K562 (cell line): ENCODE measurements at places on chromosomes 11 and 22. TPM values are rescaled to one million over a fixed set of nuclear protein-coding genes. Genes with fewer than 3 reads are reported as not detected.

The YAP1 gene
- polyA plus RNA-seq = not detected in 2 replicates

DNA sequence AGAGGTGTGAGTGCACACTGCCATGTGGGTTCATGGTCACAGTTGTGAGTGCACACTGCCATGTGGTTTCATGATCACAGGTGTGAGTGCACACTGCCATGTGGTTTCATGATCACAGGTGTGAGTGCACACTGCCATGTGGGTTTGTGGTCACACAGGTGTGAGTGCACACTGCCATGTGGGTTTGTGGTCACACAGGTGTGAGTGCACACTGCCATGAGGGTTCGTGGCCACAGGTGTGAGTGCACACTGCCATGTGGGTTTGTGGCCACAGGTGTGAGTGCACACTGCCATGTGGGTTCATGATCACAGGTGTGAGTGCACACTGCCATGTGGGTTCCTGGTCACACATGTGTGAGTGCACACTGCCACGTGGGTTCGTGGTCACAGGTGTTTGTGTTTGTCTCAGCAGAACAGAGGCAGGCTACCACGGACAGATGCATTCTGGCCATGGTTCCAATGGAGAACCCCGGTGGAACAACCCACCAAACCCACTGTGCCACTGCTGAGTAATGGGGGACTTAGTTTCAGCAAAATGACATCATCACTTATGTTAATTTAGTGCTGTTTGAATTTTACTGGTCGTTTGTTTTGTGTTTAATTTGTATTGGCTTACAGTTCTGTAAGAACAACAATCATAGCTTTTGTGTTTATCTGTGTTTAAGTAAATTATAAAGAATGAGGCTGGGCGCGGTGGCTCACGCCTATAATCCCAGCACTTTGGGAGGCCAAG, 57.2 kb downstream of the RPS6KA4 start:
- H3K36me3 ChIP-seq = no peaks in the 10 kb centered on the region
- H3K4me3 ChIP-seq = no peak overlapping the region
- DNase-seq = no peak

GRCh38 chr11:118791111-118791960, at the start of gene DDX6:
Gene DDX6 (minus strand): TSS chr11:118791164. CDS start chr11:118786251, 4,913 bp downstream.
- peak within 1 kb of the TSS; percentile 90 for H3K4me3 ChIP-seq
- peak within 1 kb of the TSS; percentile 96 for H3K27ac ChIP-seq
- no peaks in the 10 kb centered on the region for H3K27me3 ChIP-seq
- H3K36me3 ChIP-seq = peaks cover 9% of the 10 kb centered on the region; the same call in 1 of the 3 replicates
- H3K4me1 ChIP-seq = peaks cover 18% of the 10 kb centered on the region

GRCh38 chr11:73664877-73665276, 18.5 kb downstream of the PLEKHB1 start:
- H3K4me1 ChIP-seq = peaks cover 6% of the 10 kb centered on the region; the same call in 2 of the 3 replicates
- H3K36me3 ChIP-seq = no peaks in the 10 kb centered on the region
- no peak overlapping the region for H3K4me3 ChIP-seq
- H3K27me3 ChIP-seq = no peaks in the 10 kb centered on the region
- DNase-seq = no peak

DNA sequence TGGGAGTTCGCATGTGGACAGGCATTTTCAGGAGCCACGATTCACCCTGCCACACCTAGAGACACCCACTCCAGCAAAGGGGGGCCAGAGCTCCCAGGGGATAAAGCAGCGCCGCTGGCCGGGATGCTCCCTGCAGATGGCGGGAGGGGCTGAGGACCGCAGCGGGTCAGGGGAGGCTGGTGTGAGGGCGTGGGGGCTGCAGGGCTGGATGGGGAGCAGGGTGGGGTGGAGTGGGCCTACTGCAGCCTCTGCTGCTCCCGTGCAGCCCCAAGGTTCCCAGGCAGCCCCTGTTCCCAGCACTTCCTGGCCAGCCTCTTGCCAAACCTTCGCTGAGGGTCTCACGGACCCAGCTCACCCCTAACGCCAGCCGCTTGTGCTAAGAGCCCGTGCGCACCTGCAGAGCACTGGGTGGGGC, 13.0 kb downstream of the MUC5B start:
- no peak overlapping the region for H3K4me3 ChIP-seq
- DNase-seq = no peak

DNA sequence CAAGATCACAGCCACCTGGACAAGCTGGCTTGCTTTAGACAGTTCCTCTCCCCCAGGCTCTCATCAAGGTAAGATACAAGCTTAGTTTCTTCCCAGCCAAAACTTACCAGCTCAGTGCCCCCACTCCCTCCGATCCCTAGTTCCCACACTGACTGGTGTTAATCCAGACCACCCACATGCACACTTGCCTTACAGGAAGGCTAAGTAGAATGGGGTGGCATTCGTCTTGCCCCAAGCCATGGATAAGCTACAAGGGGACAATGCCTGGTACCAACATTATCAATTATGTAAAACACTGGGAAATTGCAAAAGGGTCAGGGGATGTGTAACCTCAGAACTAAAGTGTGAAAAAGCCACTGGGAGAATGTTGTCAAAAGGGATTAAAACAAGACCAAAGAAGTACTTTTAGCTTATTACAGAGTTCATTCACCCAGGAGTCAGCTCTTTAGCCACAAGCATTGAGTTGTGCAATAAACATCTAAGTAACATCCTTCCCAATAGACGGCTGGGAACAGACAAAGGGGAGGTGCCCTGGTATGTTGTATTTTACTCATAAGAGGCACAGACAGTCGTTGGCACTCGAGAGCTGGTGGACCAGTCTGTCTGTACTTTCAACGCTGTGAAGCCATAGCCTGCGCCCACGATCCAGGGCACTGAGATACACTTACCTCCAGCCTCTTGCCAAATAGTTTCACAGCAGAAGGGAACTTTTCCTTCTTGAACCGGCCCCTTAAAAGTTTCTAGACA, 1.1 kb downstream of the DHCR7 start:
- peak overlapping the region; percentile 67 for H3K4me3 ChIP-seq
- H3K4me1 ChIP-seq = peaks cover 27% of the 10 kb centered on the region
- H3K36me3 ChIP-seq = peaks cover 57% of the 10 kb centered on the region
- no peak for DNase-seq

DNA sequence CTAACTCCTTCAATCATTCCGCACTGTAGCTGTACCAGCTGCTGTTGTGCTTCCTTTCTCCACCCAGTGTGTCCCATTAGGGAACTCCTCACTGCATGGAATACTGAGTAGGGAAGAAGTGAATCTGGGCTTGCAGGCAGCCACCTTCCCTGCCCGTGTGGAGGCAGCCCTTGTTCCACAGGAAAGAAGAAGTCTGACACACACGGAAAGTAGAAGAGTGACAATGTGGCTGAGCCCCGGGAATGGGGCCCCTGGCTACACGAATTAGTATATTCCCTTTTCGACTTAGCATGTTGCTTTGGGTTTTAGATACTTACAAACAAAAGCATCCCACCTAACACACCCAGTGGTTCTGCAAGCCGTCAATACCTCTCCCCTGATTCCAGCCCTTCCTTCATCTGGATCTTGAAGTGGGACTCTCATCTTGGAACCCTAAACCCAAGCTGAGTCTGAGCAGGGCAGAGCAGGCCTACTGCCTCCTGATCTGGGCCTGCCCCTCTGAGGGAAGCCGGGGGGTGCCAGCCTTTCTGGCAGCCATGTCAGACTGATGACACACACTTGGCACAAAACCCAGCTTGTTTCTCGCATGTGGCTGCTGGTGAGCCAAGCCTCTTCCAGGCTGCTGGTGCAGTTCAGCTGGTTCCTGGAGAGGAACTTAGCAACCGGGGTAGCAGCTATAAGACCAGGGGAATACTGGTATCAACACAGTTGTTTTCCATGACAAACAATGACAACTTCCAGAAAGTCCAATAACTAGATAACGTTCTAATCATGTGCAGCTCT, 71.6 kb downstream of the C11orf58 start:
- H3K4me3 ChIP-seq = no peak overlapping the region
- H3K27me3 ChIP-seq = peaks cover 54% of the 10 kb centered on the region
- peaks cover 4% of the 10 kb centered on the region for H3K4me1 ChIP-seq
- H3K36me3 ChIP-seq = no peaks in the 10 kb centered on the region

DNA sequence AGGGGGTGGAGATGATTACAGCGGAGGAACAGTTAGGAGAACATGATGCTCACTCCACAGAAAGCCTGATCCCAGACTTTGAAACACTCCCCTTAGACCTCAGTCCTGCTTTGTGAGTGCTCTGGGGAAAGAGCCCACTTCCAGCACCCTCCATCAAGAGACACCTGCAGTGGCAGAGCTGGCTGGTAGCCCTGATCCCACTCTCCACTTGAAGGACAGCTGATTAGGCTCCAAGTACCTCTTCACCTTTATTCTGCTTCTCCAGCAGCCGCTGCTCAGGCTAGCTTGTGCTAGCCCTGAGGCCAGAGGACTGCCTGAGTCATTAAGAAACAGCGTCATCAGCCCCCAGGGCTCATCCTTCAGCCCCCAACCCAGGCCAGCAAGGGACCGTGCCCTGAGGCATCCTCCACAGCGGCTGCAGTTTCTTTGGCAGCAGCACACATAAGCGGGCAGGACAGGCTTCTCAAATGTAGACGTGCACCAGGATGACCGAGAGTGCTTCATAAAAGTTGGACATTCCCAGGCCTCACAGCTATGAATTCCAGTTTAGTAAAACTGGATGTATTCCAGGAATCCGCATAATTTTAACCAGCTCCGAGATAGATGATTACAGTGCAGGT, 146.0 kb upstream of the TBCEL start:
- no peaks in the 10 kb centered on the region for H3K36me3 ChIP-seq
- H3K4me3 ChIP-seq = no peak overlapping the region
- no peak overlapping the region for H3K27ac ChIP-seq
